ENCODE measurements at places on chromosomes 7 and 10.

DNA sequence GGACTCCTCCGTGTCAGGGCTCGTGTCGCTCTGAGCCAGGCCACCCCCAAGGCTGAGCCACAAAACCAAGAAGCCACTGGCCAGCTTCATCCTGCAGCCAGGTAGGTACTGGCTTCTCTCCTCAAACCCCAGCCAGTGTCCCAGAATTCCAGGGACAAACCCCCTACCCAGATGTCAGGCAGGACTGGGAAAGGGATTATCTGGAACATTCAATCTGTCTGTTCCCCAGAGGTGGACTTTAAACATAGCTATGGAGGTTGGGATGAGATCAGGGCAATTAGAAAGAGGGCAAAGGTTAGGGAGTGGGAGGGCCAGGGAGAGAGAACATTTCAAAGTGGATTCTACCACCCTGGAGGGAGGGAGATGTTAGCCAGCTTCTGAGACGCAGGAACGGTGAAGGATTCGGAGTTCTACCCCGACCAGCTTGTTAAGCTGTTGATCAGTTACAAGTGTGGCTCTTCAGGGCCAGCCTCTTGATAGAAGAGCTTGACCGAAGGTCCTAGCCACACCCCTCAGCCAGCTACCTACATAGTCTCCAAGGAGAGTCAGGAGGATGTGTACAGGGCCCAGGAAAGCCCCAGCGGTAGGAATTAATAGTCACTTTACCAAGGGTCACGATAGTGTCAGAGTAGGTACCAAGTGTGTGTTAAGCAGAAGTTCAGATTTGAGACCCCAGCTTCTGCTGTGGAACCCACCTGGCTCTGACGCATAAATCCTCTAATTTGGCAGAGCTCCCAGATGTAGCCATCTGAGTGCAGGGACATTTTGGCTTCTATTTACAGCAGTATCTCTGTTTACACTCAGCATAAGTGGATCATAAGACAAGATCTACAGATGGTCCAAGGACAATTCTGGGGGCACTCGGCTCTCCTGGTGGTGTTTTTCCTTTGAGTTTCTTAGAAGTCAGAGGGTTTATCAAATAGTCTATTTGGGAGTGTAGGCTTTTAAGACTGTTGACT, at the start of gene PLA2G12B:
TSS of gene PLA2G12B (minus strand) at position 211 of the 959 bp plus-strand sequence. CDS start at position 90, 121 bp downstream.
- H3K27me3 ChIP-seq, result no peaks in the 10 kb centered on the region
- no peaks in the 10 kb centered on the region for H3K4me1 ChIP-seq
- H3K4me3 ChIP-seq, result no peak within 1 kb of the TSS
- no peaks in the 10 kb centered on the region for H3K36me3 ChIP-seq
- DNase-seq, result no peak

- DNase-seq, result no peak
- H3K27me3 ChIP-seq, result no peaks in the 10 kb centered on the region
- H3K36me3 ChIP-seq, result no peaks in the 10 kb centered on the region
- no peak overlapping the region for H3K4me3 ChIP-seq
- peaks cover 6% of the 10 kb centered on the region for H3K4me1 ChIP-seq
Measured at GRCh38 chr10:24202181-24202570, 6.8 kb upstream of the KIAA1217 start.

- no peaks in the 10 kb centered on the region for H3K36me3 ChIP-seq
- no peaks in the 10 kb centered on the region for H3K27me3 ChIP-seq
- H3K27ac ChIP-seq, result no peak overlapping the region
- DNase-seq, result no peak
Measured at GRCh38 chr7:95213809-95214492, 110.4 kb downstream of the PON1 start.

DNA sequence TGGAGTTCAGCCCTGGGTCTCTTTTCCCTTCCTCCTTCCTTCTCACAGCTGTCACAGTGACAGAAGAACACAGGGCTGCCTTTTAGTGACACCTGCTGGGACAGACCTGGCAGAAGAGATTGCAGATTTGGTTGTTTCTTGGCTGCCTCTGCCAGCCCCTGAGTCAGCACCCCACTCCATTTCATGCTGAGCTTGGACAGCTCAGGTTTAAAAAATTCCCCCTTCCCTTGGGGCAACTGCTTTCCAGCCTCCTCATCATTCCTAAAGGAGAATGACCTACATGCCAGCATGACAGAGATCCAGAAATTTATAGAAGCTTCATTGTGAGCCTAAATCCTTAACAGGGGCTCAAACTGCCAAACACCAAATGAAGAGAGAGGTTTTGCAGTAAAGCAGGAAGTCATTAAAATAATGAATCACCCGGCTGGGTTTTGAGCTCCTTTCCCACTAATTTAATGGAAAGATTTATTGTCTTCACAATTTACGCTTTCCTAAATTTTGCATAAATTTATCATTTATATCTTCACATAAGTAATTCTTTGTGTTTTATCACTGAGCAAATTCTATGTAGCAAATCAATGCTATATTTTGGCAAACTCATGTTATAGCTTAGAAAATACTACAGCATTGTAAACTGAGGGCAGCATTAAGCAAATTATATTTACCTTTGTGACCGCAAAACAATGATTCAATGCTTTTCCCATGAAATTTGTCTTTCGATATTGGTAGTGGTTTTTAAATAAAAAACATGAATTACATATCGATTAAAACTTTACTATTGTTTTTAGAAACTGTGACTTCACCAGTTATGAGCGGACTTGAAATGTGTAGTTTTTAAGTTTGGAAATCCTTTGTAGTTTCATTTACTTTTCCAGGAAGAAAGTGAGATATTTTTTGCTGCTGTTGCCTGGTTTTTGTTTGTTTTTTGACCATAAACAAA, 399.5 kb upstream of the ANKRD30A start:
- no peaks in the 10 kb centered on the region for H3K27me3 ChIP-seq
- no peak overlapping the region for H3K4me3 ChIP-seq
- no peak for DNase-seq
- H3K36me3 ChIP-seq, result no peaks in the 10 kb centered on the region
